ENCODE measurements at places on chromosomes 12 and 14.

GRCh38 chr14:94710731-94711130, 59.2 kb downstream of the GSC start:
- no peak for DNase-seq

- no peak for DNase-seq
These were observed 26.3 kb upstream of the BCDIN3D start for GRCh38 chr12:49868952-49869815.

- no peak for DNase-seq
These were observed 3.5 kb downstream of the RFX4 start for GRCh38 chr12:106586278-106586802.

DNA sequence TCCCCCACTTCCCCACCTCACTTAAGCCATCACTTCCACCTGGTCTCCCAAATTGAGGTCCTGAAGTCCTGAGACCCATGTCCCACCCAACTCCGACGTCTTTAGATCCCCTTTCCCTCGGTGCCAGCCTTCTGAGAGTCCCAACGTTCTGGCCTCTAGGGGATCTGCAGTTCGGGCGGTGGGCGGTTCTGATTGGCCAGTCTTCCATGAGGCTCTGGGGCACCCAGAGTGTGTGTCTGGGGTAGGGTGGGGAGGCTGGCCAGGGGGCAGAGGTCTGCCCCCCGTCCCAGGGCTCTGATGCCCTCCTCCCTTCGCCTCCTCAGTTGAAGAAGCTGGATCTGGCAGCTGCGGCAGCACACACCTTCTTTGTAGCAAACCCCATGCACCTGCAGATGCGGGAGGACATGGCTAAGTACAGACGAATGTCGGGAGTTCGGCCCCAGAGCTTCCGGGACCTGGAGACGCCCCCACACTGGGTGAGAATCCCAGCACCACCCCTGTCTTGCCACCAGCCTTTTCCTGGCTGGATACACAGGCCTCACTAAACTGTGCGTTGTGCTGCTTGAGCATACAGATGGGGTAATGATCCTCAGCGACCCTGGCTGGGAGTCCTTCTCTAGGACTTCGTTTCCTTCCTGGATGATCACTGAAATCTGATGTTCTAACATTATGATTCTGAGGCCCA, 1.5 kb downstream of the P3H3 start:
- no peak for DNase-seq

DNA sequence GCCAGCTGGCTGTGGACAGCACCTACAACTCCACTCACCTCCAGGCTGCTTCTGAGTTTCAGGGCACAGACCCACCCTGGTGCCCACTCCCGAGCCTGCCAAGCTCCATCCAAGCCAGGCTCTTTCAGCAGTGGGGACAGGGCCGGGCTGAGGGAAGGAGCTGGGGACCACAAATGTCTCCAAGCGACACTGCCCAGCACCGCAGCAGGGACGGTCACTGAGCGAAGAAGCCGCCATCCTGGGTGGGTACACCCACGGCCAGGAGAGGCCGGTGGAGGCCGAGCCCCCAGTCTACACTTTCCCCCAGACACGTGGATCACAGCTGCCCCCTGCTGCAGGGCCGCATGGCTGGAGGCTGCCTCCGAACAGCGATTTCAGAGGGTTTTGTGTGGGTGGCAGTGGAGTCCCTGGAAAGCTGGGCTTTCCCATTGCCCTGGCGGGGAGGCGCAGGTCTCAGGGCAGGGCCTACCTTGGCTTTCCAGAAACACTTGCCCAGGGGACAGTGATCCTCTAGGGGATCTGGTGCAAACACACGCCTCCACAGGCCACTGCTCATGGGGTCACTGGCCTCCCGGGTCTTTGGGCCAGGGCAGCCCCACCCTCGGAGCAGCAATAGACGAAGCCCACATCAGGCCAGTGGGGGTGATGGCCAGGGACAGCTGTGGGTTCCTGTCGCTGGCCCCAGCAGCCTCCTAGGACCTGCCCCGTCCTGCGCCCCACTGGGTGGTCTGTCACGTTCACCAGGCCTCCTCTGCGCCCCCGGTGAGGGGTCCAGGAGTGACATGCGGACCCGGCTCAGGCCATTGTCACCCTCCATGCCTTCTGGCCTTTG, 1.2 kb upstream of the GPR132 start:
- DNase-seq = no peak

GRCh38 chr12:15074351-15074750, 101.5 kb downstream of the PDE6H start:
- no peak for DNase-seq

DNA sequence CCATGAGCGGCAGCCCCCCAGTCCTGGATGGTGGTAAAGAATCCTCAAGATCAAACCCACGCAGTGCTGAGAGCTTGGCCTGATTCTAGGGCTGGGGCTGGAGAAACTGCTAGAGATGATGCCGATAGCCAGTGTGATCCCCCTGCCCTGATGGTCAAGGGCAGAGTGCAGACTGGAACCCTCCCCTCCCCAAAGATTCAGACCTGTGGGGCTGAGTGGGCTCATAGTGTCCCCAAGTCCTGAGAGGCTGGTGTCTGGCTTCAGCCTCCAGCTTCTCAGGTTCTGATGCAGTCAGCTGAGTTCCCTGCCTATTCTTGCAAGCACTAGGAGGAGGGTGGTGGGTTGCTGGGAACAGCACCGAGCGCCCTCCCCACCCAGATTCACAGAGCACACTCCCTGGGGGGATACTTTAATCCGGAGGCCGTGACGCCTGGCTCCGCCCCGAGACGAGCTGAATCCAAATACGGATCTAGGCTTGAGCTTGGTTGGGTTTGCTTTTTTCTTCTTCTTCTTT, 11.9 kb downstream of the RHOF start:
- no peak for DNase-seq

GRCh38 chr12:56958422-56958821, 1.0 kb upstream of the RDH16 start:
- no peak for DNase-seq

- no peak for DNase-seq
These were observed 237.0 kb downstream of the KIF21A start for GRCh38 chr12:39205969-39206368.

- no peak for DNase-seq
These were observed 465.3 kb upstream of the TBX3 start for GRCh38 chr12:115149279-115149678.

DNA sequence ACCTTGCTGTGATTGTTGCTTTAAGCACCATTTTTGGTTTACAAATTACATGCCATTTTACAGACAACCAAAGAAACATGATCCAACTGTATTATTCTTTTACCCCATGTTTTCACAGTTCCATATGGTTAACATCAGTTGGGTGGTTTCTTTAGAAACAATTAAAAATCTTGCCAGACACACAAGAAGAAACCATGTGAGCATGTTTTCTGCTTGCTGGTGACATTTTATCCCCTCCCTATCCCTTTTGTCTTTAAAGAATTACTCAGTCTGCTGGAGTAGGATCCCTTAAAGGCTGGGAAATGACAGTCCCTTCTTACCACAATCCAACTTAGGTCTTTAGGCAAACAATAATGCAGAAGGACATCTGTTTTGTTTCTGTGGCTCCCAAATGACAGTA, 121.8 kb upstream of the PLXNC1 start:
- no peak for DNase-seq

GRCh38 chr12:50637870-50638481, 125.9 kb upstream of the ATF1 start:
- no peak for DNase-seq

DNA sequence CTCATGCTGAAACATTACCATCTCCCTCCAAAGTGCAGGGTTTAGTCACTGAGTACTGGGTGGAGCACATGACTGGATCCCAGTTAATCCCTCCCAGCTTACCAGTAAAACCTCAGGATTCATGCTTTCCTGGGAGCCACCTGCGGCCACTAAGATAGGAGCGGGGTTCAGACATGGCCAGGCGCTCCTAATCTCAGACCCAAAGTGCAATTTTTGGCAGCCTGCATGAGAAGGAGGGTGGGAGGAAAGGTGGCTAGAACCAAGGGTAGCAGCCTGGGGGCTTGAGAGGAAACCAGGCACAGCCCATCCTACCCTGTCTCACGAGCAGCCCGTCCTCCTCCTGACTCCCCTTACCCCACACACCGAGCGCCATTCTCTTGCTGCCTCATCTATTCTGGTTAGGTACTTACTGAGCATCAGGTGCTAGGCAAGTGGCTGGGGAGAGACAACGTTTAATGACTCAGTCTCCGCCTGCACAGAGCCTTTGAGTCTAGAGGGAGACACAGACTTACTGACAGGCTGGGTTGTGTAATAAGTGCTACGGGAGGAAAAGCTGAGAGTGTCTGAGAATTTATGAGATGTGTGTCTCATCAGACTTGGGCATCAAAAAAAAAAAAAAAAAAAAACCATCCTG, 9.9 kb downstream of the GPRC5A start:
- DNase-seq = no peak

DNA sequence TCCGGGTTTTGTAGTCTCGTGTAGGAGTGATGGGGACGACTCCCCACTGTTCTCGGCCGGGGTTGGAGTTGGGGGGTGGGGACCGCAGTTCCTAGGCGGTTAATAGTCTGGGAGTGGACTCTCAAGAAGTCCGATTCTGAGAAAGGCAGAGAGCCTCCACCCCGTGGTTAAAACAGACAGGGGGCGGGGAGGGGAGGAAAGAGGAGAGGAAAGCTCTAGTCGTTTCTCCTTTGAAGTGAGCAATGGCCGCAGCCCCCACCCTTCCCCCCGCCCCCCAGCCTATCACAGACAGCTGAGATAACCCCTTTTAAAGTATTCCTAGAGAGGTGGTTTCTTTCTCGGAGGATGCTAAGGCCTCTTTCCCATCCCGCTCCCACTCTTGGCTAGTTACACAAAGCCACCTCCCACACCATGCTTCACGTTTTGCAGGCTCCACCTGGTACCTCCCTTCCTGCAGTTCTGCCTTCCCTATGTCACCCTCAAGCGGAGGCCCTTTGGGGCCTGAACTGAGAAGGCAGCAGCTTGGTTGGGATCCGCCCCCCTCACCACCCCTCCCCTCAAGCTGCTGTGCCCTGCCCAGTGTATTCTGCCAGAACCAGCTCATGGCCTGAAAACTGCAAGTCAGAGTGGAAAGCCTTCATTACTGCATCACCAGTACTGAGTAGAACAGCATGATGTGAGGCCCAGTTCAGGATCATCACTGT, 853 bp downstream of the USP5 start:
- no peak for DNase-seq

DNA sequence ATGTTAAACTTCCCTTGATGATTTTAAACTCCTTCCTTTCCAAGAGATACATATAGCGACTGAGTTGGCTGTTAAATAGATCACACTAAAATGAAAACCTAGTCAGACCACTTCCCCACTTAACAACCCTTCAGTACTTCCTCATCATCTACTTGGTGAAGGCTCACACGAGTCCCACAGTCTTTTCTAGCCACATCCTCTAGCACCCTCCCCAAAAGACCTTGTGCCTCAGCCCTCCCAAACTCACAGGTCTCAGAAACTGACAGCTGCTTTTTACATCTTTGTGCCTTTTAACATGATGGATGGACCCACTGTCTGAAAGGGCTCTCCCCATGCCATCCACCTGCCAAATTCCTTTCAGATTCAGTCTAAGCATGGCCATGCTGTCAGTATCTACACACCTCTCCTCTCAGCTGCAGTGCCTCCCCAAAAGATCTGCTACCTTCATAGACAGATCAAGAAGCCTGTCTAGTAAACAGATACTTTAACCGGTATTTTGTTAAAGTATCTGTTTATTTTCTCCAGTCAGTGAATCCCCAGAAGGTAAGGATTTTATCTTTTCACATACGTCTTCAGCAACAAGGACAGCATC, 65.1 kb upstream of the GPHB5 start:
- DNase-seq = no peak

- DNase-seq = no peak
These were observed 22.4 kb upstream of the PPP1CC start for GRCh38 chr12:110765111-110765510.

GRCh38 chr14:104396682-104397470, 182.7 kb upstream of the C14orf180 start:
- DNase-seq = no peak

DNA sequence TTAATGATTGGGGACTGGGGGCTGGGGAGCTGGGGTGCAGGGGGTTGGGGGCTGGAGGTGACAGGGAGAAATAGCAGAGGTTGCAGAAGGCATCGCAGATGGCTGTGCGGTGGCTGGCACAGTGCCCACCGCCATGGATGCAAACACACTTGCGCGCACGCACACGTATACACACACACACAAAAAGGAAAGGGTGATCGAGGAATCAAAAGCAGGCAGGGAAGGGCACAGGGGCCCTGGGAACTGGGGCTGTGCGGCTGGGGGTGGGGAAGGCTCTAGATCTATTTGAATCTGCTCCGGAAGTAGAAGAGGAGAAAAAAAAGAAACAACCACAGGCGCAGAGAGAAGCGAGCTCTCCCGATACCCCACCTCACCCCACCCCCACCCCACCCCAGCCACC, 39.4 kb downstream of the ZFHX2 start:
- no peak for DNase-seq

- no peak for DNase-seq
These were observed 42.4 kb upstream of the CLMN start for GRCh38 chr14:95362138-95362494.

GRCh38 chr14:51464411-51464810, 187.3 kb upstream of the FRMD6 start:
- DNase-seq = no peak

DNA sequence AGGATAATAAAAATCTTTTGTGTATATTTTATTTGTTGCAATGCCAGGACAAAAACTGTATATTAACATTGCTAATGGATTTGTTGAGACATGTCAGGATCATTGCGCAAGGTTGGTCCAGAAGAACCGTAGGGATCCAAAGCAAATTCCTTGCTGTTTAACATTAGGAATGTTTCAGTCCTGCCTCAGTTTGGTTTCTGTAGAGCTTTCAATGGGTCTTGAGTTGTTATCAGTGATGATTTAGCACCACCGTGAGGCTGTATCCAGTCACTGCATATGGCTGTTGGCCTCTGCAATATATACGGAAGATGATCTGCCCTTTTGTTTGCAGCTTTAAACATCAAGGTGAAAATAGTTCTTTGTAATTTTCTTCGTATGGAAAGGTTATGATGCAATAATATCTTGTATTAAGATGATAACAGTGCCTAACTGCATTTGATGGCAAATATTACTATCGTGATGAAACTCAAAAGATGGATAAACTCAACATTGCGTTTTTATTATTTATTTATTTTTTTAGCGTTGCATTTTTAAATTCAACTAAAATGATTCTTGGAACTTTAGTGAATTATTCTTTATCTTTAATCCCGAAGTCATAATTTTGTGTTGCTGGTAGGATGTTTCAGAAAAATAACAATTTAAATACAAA, 231.2 kb downstream of the AKAP6 start:
- no peak for DNase-seq

- DNase-seq = no peak
These were observed 154.0 kb downstream of the PAH start for GRCh38 chr12:102763061-102763460.

DNA sequence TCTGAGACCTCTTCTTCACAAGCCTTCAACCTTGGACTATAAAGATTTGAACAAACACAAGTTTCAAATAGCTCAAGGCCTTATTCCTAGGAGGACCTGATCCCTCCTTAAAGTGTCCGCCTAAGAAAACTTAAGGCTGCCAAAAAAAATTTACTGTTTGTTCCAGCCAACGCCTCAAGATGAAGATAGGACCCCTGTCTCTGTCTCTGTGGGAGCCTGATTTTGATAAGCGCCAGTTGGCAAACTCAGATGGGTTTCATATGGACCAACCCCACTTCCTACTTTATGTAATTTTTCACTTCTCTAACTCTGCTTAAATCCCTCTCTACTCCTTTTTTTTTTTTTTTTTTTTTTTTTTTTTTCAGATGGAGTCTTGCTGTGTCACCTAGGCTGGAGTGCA, 11.0 kb downstream of the FKBP3 start:
- DNase-seq = no peak

GRCh38 chr12:15699886-15700285, 89.3 kb downstream of the EPS8 start:
- DNase-seq = no peak
